ENCODE measurements at places on chromosomes 7 and 10.
A peak's percentile ranks its signal among the peaks of the same experiment; 100 is the strongest.

DNA sequence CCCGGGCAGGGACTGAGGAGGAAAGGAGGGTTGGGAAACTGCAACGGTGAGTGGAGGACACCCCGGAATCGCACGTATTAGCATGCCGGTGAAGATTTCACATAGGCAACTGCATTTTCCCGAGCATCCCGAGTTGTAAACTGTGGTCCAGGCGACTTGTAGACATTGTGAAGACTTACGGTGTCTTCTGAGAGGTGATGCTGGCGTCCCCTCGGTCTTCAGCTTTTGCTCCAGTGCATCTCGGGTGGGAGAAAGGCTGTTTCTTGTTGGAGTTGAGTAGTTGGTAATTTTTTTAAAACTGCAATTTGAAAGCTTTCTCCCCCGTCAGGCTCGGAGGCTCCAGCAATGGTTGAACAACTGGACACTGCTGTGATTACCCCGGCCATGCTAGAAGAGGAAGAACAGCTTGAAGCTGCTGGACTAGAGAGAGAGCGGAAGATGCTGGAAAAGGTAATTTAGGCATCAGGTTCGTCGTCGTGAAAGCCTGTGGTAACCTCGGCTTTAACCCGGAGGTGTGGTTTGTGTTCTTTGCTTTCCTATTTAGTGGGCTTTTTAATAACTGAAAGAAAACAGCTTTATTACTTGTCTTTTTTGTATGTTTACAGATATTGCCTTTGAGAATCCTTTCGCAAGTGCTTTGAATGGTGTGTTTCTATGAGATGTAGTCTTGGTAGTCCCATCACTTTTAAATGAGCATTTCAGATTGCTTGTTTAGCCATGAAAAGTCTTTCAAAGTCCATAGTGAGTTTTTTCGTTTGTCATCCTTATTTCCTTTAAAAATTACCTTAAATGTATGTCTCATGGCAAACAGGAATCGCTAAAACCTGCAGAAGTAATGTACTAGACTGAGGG lies 687 bp downstream of the HELLS start:
- DNase-seq: peak; percentile 20

DNA sequence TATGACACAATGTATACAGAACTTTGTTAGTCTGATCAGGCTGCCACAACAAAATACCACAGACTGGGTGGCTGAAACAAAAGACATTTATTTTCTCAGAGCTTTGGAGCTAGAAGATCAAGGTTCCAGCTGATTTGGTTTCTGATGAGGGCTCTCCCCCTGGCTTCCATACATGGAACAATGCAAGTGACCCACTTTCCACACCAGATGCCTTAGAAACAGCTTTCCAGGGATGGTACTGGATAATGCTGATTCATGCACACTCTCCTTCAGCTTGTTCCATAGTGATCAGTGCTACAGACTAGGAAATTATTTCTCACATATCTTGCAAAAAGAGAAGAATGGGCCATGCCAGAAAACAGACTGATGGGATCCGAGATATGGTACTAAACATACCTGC lies 1274.9 kb upstream of the SORCS1 start:
- no peak for DNase-seq

- peak; percentile 52 for DNase-seq
Measured at GRCh38 chr10:72834183-72834825, 59.2 kb upstream of the OIT3 start.

DNA sequence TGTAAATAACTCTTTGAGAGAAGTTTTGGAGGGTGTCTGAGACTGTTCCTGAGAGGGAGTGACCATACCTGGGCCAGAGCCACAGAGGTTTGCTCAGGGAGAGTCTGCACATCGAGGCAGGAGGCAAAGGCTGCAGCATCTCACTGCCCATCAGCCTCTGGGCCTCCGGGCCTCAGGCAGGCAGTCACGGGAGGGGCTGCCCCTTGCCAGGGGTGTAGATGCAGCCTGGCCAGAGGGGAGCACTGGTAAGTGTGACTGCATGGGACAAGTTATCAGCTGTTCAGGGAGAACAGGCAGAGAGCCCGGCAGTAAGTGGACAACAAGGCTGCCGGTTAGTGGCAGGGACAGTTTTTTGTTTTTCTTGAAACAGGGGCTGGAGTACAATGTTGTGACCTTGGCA lies 55.9 kb downstream of the ZNF467 start:
- no peak for DNase-seq

DNA sequence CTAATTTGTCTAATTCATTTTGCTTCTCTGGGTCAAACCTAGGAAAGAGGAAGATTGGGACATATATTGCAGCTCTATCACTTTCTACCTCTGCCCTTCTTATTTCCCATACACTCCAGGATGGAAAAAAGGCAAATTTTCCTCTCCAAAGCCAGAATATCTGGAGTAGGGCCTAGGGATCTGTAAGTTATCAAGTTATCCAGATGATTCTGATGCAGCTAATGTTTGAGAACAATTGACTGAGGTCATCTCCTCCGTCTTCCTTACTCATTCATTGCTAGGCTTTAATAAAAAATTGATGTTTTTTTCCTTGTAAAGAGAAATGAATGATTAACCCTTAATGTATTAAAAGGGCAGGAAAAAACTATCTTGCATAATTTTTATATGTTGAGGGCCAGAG lies 211.9 kb upstream of the GLI3 start:
- no peak for DNase-seq

- no peak for DNase-seq
Measured at GRCh38 chr7:18997477-18998150, 119.8 kb downstream of the TWIST1 start.

DNA sequence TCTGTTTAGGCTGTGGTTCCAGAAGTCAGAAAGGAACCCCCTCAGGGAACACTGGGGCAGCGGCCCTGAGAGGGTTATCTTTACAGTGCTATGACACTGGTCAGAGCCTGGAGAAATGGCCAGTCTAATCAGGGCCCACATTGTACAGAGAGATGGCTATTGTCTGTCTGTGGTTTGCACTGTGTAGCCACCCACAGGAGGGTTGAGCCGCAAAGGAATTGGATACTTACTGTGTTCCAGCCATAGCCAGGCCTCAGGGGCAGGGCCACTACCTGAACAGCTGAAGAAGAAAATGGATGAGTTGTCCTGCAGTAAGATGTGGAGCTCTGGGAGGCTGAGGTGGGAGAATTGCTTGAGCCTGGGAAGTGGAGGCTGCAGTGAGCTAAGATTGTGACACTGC lies 47.5 kb upstream of the PODXL start:
- DNase-seq: no peak

All from activated CD4-positive, alpha-beta T cell treated with anti-CD3 and anti-CD28 coated beads for 36 hours (primary cell).